ENCODE measurements at places on chromosomes 7 and 10.

DNA sequence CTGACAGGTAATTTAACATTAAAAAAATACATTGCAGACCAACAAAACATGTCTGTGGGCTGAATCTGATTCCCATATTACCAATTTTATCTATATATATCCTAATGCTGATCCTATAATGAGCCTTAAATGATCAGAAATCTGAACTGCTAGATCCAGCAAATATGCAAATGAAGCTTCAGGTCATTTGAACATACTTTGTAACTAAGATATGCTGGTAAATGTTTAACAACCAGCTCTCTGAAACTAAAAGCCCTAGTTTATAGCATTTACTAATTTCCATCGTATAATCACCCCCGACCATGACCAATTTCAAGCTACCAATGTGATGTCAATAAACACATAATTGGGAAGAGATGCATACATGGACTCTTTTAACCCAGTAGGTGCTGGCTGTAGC is 42.1 kb downstream of the PANK1 start:
- DNase-seq: no peak

- DNase-seq: no peak
These were observed 58.4 kb upstream of the ZNRF2 start for GRCh38 chr7:30225863-30226613.

- no peak for DNase-seq
These were observed 905.8 kb upstream of the AUTS2 start for GRCh38 chr7:68692511-68692910.

DNA sequence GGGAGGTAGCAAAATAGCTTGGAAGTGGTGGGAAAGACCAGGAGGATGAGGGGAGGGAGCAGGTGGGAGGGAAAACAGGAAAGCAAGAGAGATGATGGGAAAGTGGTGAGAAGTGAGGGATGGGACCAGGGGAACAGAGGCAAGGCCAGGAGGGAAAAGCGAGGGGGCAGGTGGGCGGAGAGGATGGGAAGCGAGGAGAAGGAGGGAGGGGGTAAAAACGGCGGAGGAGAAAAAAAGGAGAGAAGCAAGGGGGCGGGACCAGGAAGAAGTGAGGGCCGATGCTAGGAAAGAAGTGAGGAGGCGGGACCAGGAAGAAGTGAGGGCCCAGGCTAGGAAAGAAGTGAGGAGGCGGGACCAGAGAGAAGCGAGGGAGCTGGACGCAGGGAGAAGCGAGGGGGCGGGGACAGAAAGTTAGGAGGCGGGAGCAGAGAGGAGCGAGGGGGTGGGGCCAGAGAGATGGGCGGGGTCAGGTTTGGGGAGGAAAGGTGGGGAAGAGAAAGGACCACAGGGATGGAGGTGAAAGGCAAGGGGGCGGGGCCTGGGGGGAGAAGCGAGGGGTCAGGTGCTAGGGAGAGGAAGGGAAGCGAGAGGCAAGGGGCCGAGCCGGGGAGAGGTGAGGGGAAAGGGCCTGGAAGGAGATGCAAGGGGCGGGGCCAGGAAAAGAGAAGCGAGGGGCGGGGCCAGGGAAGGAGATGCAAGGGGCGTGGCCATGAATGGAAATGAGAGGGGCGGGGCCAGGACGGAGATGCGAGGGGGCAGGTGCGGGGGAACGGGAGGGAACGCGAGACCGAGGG is 984 bp downstream of the SMURF1 start:
- DNase-seq: no peak

DNA sequence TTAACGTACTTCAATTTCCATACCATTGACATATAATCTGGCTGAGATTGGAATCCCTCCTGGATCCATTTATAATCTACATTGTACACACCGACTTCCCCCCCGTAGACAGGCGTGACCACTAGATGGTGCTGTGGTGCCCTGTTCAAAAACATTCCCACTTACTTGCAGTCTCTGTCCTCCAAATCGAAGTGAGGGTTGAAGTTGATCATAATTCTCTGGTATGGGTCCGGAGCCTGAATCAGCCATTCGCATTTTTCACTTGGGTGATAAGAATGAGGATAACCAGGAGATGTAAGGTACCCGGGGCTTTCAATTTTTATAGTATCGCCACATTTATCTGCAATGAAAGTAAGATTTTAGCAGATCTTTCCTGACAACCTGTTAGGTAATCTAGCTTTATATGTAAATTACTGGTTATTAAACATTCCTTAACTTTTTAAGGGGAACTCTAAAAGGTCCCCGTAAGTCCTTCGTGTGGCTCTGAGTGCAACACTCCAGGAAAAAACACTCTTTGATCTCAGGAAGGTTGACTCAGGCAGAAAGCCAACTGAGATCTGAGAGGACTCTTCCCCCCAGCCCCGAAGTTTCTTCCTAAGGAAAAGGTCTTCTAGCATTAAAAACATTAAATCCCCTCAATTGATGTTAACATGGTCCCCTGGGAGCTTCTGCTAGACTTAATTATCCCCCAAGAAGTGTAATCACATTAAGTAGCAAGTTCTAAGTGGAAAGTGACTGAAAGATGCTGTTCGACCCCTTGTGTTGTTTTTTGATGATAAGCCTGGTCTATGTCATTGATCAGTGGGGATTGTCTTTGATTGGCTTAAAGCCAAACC is 3.7 kb downstream of the NRP1 start:
- no peak for DNase-seq

DNA sequence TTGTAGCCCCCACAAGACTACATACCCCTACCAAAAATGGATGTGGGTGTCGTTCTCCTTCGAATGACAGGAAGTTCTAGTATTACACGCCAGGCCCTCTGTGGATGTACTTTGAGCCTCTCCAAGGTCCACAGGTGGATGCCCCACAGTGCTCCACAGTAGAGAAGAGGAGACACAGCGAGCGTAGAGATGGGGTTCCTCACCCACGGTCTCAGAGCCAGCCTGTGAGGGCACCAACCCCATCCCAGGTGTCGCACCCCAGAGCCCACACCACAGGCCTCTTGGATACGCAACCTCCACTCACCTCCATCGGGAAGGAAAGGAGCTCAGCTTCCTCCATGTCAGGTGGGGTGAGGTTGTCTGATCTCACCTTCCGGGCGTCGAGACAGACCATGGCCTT is 2.3 kb downstream of the CPA5 start:
- DNase-seq: no peak

DNA sequence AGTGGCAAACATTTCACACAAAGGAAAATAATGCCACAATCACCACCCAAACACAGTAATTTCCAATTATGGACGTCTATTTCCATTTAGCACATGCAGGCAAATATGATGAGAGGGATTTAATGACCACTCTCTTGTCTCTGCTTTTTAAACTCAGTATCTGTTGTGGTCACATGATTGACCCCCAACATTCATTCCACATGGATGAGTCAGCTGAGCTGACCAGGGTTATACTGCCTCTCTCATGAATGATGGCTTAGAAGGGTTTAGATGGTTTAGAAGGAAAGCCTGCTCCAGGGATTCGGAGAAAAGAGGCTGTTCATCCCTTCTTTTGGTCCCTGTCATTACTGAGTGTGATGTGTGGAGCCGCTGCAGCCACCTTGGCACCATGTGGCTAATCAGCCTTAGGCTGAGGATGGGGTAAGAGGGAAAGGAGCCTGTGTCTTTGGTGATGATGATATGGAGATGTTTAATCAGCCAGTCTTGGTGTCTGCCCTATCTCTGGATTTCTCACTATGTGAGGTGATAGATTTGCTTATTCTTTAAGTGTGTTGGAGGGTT is 38.2 kb upstream of the JAKMIP3 start:
- no peak for DNase-seq

- no peak for DNase-seq
These were observed 17.7 kb upstream of the MINDY3 start for GRCh38 chr10:15877836-15878576.

DNA sequence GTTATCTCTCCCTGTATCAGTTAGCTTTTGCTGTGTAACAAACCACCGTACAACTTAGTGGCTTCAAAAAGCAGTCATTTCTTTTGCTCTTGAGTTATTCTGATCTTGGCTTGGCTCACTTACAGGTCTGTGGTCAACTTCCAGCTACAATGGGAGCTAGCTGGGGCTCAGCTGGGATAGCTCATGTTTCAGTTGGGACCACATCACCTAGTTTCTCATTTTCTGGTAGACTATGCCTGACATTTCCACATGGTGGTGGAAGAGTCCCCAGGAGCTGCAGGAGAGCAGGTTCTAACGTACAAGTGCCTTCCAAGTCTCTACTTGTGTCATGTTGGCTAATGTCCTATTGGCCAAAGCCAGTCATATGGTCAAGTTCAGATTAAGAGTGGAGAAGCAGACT is 25.8 kb upstream of the PIP4K2A start:
- DNase-seq: no peak

DNA sequence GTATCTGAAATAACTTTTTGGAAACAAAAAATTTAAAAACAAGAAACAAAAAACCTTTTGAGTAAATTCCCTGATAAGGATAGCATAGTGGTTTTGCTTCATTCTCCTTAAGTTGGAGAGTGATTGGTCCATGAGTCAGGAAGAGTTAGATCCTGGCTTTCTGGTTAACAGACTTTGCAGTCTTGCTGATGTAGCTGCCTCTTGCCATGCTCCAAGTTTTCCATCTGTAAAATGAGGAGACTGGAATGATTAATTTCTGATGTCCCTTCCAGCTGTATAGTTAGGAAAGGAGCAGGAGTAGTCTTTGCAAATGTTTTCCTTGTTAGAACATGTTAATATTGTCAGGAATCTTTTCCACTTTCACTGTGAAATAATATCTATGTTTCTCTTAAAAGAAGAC is 266.6 kb downstream of the DNAJB9 start:
- DNase-seq: no peak

GRCh38 chr7:69892790-69893189 is 294.5 kb downstream of the AUTS2 start:
- no peak for DNase-seq

GRCh38 chr7:7642081-7642480 is 1.5 kb downstream of the UMAD1 start:
- DNase-seq: no peak

- no peak for DNase-seq
These were observed 5.8 kb upstream of the MINDY4 start for GRCh38 chr7:30765408-30765807.

DNA sequence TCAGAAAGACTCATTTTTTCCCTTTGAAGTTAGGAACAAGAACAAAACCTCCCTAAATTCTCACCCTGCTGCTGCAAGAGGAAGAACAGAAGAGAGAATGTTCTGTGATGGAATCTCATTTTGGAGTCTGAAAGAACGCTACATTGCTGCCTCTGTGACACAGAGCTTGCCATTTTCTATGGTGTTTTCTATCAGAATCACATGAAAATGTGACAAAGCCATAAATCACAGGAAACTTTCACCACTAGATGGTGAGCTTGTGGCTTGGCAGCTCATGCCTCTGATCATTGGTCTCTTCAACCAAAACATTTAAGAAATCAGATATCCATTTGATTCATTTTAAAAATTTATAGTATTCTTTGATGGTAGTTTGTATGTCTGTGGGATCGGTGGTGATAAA is 82.9 kb downstream of the CADPS2 start:
- DNase-seq: no peak

GRCh38 chr10:2935647-2936386 is 131.5 kb upstream of the PFKP start:
- no peak for DNase-seq

DNA sequence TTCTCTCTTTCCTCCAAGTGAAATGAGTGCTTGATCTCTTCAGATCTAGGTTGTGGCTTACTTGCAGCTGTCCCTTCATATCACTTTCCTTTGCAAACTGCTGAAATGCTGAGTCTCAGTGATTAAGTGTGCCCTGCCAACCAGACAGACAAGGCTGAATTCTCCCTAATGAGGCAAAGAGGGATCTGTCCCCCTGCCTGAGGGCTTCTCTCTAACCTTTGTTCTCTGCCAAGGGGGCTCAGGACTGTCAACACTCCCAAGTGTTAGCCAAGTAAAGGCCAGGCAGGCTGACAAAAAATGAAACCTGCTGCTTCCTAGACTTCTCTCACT is at the start of gene MSS51:
MSS51 (minus strand) TSS at position 24 of the 330 bp plus-strand sequence. CDS start 5,277 bp downstream, outside the sequence.
- no peak for DNase-seq

DNA sequence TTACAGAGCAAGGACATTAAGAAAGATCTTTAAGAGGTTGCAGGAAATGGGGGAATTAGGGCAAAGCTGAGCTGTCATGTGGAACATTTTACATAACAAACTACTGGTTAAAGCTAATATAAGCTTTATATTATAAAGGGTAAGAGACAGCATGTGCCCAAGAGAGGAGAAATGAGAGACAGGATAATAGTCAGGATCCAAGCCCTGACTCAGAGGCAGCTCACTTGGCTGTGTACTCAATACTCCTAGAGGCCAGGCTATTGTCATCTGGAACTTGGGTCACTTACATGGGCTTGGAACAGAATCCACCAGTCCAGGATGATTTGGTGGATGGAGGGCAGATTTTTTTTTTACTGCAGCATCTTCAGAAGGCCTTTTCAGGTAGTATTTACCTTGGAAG is 418.6 kb upstream of the ZMIZ1 start:
- DNase-seq: no peak

DNA sequence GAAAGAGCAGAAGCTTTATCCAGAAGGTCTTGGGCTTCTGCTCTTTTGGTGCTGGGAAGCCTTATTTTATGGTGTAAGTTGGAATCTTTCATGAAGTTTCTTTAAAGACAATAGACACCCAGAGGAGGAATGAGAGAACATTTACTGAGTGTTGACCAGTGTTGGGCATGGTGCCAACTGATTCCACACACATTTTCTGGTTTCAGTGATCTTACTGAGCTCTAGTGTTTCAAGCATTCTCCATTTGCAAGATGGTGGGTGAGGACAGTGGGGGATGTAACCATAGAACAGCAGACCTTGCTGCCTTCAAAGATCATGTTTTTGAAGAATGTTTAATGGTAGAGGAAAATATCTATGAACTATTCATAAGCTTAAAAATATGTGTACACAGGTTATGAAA is 114.6 kb downstream of the LRMDA start:
- DNase-seq: no peak

DNA sequence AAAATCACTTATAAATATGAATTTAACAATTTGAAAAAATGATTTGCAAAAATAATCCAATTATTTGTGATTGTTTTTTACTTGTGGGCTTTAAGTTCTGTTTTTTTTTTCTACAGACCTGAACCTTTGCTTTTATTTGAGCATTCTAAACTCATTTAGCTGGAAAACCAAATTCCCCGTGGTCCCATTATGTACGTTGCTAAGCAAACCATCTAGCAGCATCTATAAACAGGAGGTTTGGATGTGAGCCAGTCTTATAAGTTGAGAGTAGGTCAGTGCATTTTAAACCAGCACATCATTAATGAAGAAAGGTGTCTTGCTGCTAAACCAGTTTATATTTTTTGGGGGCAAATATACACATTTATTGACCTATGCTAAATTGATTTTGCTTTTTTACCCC is 77.3 kb downstream of the LRRN3 start:
- DNase-seq: no peak

- no peak for DNase-seq
These were observed 236.9 kb upstream of the IGFBP3 start for GRCh38 chr7:46157931-46158330.

- no peak for DNase-seq
These were observed 651 bp downstream of the MYO3A start for GRCh38 chr10:25934621-25935139.

GRCh38 chr10:82071231-82071630 is 196.2 kb downstream of the NRG3 start:
- DNase-seq: no peak

Data from cortex of kidney (tissue), 1 donor.